ENCODE measurements at places on chromosomes 13 and 19.

- no peak for DNase-seq
Observed at GRCh38 chr13:96032717-96033116, 20.5 kb downstream of the UGGT2 start.

DNA sequence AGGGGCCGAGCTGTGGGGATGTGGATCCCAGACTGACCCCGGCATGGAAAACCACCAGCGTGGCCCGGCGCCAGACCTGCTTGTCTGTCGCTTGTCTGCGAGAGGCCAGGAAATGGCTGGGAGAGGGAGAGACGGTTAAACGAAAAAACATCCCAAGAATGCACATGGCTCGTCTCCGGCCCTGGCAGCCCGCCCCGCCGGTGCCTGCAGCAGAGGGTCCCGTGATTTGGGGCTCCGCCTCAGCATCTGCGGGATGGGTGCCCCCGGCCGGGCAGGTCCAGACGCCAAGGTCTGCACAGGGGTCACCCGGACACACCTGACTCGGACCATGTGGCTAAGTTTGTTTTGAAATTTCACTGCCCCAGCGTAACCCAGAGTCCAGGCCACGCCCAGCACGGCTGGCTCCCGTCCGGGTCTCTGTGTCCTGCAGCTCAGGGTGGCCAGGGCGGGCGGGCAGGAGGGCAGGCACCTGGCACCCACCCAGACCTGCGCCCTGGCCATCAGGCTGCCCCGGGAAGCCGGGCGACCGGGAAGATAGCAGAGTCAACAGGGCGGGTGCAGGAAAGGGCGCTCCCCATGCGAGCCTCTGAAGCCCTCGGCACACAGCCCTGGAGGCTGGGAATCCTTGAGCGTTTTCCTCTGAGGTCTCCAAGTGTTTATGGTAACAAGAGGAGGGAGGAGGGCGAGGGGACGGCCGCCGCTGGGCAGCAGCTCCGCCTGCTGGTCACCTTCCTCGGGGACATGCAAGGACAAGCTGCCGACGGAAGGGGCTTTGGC lies 103.2 kb downstream of the GADD45B start:
- DNase-seq = peak; percentile 44

- DNase-seq = no peak
Observed at GRCh38 chr19:46495786-46496099, at the start of gene PNMA8B. Gene PNMA8B (minus strand): TSS chr19:46495867. CDS start chr19:46495465, 402 bp downstream.

- no peak for DNase-seq
Observed at GRCh38 chr13:23645851-23646250, 75.6 kb downstream of the TNFRSF19 start.

DNA sequence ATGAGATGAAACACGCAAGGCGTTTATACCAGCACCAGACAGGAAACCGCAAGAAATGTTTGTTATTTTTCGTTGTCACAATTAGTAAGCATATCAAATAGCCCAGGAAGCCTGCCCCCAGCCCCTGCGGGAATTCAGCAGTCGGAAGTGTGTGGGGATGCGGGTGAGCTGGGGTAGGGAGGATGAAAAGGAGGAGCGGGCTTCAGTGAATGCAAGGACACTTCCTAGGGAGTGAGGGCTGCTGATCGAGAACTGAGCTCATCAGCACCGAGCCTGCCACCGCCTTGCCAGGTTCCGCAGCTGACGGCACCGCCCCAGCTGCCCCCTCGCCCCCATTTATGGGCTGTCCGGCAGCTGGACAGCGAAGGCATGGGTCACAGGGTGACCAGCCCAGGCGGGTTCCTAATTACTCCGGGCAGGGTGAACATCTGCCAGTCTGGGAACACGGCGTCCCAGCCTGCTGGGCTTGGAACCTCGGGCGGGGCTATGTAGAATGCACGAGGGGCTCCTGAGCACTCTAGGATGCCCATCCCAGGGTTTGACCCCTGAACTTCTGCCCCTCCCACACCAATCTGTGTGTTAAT lies 1.6 kb upstream of the BEST2 start:
- no peak for DNase-seq

- no peak for DNase-seq
Observed at GRCh38 chr13:97142452-97142851, 79.7 kb upstream of the MBNL2 start.

- peak; percentile 81 for DNase-seq
Observed at GRCh38 chr19:40605216-40605971, 4.2 kb downstream of the LTBP4 start.

DNA sequence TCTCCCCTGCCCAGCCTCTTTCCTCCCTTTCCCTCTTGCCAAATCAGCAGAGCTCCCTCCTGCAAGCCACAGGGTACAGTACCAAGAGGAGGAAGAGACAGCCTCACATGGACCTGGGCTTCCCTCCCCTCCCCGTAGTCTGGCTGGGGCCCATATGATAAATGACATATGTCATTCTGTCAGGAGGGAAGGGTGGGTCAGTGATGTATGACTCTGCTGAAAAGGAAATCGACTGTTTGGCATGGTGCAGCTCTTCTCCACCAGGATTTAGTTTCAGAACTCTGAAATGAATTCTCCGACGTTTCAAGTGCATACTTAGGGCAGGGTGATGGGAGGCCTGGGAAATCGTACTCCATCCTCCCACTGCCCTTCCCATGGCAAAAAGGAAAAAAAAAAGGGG lies 9.8 kb downstream of the TSHZ3 start:
- DNase-seq = no peak

GRCh38 chr19:855566-856120 lies 3.5 kb downstream of the ELANE start:
- no peak for DNase-seq

GRCh38 chr19:17484520-17485185 lies 14.3 kb downstream of the SLC27A1 start:
- DNase-seq = no peak
